Foreskin keratinocyte (primary cell): ENCODE measurements at places on chromosomes 6 and 20.
A peak's percentile ranks its signal among the peaks of the same experiment; 100 is the strongest.

- DNase-seq = no peak
These were observed 5.4 kb upstream of the PLAGL1 start for GRCh38 chr6:144013486-144013909.

DNA sequence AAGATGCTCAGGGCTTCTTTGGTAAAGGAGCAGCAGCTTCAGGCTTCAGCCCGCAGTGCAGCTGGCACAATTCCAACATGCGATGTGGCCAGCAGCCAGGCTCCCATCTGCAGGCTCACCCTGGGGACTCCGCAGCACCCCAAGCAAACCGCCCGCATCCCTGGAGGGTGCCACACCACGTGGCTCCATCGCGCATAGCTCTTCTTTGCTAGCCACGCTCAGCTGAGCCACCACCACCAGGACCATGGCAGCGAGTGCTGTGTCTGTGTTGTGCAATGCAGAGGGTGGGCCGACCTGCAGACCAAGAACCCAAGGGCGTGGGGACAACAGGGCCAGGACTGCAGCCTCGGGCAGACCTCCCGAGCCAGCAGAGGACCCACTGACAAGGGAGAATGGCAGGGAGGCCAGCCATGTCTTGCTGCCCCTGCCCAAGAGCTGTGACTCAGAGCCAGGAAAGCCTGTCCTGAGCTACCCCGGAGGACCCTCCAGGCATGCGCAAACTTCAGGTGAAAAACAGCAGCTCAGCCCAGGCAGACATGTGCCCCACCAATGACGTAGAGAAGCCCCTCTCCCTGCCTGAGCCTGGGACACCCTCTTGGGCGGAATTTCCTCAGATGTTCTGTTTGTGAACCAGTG lies 87.8 kb downstream of the GINS1 start:
- no peak for DNase-seq

DNA sequence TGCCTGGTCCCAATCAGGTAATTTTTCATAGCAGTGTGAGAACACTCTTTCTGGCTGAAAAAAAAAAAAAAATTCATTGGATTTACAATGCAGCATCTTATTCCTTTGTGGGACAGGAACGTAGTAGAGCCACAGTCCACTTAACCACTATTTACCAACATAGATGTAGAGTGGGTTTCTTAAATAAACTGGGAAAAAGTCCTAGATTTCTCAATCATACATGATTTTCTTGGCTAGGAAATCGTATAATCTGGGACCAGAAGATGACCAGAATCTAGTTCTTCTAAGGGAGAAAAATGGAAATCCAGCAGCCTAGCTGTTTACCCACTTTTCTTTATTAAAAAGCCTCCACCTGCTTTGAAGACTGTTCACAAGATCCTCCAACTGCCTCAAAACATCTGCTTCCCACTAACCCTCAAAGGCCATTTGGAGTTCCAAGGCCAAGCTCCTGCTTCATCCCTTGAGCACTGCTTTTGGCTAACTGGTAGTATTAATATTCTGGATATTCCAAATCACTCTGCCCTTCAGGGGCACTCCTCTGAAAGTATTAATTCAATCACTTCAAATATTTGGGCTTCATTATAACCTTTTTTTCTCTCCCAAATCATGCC lies 70.4 kb downstream of the FYN start:
- no peak for DNase-seq

GRCh38 chr6:81773887-81774286 lies 21.4 kb upstream of the TENT5A start:
- DNase-seq = no peak

DNA sequence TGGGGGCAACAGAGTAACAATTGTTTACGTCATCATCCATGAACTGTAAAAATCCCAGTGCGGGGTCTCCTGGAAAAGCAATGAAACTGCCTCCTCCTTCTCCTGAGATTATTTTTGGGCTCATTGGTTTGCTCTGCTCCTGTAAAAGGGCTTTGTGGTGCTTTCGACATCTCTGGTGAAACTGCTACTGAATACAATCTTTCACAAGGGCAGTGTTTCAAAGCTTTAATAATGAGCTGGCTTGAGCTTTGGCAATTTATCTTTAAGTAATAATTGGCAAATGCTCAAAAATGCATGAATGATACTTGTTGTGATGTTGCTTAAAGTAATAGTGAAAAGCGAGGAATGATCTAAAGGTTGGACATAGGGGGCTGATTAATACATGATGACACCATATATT lies 43.5 kb upstream of the ENPP1 start:
- DNase-seq = no peak

GRCh38 chr20:37611346-37611745 lies 82.5 kb upstream of the CTNNBL1 start:
- DNase-seq = no peak

DNA sequence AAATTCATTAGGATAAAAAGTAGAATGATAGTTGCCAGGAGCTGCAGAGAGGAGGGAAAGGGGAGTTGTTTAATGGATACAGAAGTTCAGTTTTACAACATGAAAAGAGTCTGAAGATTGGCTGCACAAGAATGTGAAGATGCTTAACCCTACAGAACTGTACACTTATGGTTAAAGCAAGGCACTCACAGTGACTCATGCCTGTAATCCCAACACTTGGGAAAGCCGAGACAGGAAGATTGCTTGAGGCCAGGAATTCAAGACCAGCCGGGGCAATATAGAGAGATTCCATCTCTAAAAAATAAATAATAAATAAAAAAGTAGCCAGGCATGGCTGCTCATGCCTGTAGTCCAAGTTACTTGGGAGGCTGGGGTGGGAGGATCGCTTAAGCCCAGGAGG lies 174.0 kb downstream of the TASP1 start:
- DNase-seq = peak; percentile 42

DNA sequence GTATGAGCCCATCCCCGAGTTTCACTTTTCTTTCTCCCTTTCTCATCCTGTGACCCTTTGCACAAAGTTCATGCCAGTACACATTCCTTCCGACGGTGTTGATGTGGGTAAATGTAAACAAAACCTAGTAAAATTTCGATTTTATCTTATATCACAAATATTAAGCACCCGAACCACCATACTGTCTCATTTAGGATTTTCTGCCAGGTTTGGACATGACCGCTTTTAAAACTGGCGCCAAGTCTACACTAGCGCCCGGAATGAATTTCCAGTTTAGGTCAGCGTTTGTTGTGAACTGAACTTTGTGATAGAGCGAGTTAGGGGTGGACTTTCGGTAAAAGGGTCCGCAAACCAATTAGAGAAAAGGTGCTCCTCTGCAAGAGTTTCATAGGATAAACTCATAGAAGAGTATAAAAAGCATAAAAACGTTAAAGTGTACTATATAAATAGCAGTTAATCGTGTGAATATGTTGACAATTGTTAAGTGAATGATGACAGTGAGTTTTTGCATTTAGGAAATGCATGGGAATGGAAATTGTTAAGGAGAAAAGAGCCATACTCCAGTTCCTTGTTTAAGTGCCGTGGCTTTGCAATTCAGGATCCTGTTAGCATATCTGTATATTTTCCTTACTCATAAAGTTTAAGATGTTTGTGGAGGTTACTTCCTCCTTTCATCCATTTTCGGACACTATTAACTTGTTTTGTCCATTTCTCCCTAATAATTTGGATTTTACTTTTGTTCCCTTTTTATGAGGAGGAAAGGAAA lies 937 bp downstream of the AKAP7 start:
- DNase-seq = no peak

GRCh38 chr20:54984104-54984448 lies 508.7 kb downstream of the DOK5 start:
- DNase-seq = no peak

GRCh38 chr20:16437387-16437996 lies 135.8 kb downstream of the KIF16B start:
- peak; percentile 84 for DNase-seq

- no peak for DNase-seq
These were observed 3.4 kb upstream of the ZNFX1 start for GRCh38 chr20:49281059-49281912.

DNA sequence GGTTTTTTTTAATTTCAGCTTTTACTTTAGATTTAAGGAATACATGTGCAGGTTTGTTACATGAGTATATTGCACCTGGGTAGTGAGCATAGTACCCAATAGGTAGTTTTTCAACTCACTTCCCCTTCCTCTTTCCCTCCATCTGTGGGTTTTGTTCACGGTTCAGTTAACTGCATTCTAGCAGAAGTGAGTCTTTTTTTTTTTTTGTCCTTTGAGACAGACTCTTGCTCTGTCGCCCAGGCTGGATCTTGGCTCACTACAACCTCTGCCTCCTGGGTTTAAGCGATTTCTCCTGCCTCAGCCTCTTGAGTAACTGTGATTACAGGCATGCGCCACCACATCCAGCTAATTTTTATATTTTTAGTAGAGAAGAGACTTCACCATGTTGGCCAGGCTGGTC lies 8.7 kb downstream of the UBR2 start:
- DNase-seq = no peak

DNA sequence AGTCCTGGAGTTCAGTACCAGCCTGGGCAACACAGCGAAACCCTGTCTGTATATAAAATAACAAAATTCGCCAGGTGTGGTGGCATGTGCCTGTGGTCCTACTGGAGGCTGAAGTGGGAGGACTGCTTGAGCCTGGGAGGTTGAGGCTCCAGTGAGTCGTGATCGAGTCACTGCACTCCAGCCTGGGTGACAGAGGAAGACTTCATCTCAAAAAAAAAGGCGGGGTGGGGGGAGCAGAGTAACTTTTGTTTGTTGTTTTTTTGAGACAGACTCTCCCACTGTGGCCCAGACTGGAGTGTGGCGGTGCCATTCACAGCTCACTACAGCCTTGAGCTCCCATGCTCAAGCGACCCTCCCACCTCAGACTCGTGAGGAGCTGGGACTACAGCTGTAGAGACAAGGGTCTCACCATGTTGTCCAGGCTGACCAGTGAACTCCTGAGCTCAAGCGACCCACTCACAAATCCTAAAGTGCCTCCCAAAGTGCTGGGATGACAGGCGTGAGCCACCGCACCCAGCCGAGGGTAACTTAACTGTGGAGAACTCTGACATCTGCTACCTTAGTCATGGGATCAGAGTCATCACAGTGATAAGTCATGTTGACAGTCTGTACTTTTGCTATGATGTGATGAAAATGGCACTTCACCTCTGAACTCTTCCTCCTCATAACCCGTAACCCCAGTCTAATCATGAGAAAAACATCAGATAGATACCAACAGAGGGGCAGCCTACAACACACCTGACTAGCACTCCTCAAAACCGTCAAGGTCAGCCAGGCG lies 16.5 kb downstream of the PEDS1 start:
- DNase-seq = peak; percentile 76

- no peak for DNase-seq
These were observed 6.2 kb downstream of the LRRC1 start for GRCh38 chr6:53801022-53801421.

DNA sequence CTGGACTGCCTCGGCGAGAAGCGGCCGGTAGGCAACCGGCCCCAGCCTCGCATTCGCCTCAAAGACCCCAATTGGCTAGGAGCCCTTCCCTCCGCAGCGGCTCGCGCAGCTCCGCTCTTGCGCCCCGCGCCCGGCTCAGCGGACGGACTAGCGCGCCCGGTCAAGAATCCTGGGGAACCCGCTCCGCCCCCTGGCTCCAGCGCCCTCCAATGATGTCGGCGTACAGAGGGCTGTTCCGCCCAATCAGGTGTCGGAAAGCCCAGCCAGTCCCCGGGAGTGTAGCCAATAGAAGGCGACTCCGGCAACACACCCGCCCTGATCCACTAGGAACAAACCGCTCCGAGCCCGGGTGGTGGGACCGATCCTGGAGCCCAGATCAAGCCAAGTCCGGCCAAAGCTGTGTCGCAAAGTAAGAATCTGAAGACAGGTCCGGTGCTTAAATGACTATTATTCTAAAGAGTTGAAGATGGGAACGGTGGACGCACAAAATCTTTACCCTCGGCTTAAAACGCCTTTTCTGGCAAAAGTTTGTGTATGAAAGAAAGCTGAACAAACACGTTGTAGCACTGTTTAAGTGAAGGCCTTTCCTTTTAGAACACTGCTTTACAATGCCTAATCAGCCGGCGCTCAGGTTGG lies 132.2 kb downstream of the OGFRL1 start:
- peak; percentile 73 for DNase-seq
